H9 (cell line): ENCODE measurements at places on chromosomes 5 and 9.

GRCh38 chr9:68933434-68934328 lies 80.2 kb downstream of the PRKACG start:
- DNase-seq: no peak

DNA sequence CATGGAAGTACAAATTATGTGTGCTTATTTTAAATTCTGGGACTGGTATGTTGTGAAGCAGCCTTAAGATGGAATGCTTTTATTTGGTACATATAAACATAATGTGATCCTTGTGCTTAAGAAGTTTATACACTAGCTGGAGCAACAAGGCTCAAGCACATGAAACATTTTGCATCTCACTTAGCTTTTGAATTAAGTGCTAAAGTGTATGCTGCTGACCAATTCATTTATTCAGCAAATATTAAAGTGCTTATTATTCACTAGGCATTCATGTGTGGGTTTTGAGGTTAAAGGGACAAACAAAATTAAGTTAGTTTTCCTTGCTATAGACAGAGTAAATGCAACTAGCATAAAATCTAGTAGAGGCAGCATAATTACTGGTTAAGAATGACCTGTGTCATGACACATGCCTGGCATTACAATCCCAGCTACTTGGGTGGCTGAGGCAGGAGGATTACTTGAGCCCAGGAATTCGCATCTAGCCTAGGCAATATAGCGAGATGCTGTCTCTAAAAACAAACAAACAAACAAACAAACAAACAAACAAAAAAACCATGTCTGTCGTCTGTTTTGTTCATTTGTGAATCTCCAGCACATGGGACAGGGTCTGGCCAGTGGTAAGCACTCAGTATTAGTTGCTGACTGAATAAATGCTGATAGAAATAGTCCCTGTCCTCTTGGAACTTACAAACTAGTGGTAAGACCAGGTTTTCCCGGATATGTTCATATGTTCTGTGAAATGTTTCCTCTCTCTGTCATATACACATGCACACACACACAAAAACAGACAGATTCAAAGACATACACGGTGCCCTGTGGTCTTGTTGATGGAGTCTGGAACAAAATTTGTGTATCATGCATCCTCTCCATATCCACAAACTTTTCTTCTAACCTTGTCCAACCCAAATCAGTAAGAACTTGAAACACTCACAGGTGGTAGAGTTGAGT lies 41.9 kb upstream of the TNFAIP8 start:
- DNase-seq: no peak

- peak; percentile 83 for DNase-seq
These were observed 20.4 kb upstream of the ZNF354B start for GRCh38 chr5:178839319-178839704.

DNA sequence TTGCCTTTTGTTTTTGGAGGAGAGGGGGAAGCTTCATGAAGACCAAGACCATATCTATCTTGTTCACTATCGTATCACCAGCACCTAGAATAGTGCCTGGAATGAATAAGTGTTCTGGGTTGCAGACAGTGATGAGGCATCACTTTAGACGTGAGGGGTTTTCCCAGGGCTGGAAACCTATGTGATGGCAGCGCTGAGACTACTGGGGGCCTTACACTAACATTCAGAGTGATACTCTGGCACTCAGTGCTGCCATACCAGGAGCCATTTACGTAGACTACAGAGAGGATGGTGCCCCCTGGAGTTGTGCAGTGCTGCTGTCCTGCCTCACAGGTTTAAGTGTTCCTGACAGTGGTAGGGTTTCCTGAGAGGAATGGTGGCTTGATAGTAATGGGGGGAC lies 6.9 kb downstream of the CCL19 start:
- DNase-seq: no peak

GRCh38 chr5:89302102-89302891 lies 419.3 kb upstream of the MEF2C start:
- DNase-seq: no peak

- no peak for DNase-seq
These were observed 135.6 kb downstream of the FOXD1 start for GRCh38 chr5:73312872-73313510.

GRCh38 chr9:36008774-36009300 lies 27.9 kb upstream of the RECK start:
- DNase-seq: peak; percentile 75

DNA sequence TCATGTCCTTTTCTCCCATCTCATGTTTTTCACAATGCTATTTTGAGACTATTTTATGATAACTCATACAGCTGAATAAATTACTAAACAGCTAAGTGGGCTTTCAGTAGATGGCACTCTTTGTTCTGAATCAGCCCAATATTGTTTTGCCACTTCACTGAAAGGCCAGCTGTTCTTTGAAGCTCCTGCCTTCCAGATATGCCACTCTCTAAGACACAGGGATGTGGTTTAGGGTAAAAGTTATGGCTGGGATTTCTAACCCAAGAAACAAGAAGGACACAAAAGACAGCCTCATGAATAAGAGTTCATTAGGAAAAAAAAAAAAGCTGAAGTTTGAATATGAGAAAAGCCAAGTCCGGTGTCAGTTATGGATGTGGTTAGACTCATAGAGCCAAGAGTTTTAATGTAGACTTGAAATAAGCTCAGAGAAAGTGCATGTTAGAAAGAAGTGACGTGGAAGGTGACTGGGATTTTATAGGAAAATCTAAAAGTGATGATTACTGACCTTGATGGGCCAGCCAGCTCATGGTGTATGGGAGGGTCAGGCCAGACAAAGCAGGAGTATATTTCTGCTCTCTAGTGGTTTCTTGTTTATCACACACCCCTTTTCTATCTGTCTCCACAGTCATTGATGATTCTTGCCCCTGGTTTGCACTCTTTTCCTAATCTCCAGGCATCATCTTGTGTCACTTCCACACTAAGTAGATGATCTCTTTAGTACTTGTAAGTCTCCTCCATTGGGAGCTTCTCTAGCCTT lies 488.5 kb downstream of the NR2F1-AS1 start:
- no peak for DNase-seq

GRCh38 chr5:62287237-62287636 lies 18.8 kb upstream of the KIF2A start:
- no peak for DNase-seq

- no peak for DNase-seq
These were observed 134.5 kb downstream of the FRMD3 start for GRCh38 chr9:83403527-83404238.

DNA sequence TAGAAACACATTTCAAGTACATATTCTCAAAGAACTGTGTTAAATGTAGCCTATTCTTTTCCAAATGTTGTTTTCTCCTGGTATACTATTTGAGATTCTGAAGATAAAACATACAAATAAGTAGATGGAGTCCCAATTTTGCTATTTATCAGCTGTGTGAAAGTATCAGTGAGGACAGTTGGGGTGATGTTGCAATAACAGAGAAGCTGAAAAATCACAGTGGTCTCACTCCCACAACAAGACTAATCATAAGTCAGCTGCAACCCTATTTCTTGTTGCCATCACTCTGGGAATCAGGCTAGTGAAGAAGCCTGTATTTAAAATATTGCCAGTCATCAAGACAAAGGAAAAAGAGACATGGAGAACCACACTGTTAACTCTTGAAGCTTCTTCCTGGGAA lies 25.9 kb upstream of the LURAP1L start:
- no peak for DNase-seq

DNA sequence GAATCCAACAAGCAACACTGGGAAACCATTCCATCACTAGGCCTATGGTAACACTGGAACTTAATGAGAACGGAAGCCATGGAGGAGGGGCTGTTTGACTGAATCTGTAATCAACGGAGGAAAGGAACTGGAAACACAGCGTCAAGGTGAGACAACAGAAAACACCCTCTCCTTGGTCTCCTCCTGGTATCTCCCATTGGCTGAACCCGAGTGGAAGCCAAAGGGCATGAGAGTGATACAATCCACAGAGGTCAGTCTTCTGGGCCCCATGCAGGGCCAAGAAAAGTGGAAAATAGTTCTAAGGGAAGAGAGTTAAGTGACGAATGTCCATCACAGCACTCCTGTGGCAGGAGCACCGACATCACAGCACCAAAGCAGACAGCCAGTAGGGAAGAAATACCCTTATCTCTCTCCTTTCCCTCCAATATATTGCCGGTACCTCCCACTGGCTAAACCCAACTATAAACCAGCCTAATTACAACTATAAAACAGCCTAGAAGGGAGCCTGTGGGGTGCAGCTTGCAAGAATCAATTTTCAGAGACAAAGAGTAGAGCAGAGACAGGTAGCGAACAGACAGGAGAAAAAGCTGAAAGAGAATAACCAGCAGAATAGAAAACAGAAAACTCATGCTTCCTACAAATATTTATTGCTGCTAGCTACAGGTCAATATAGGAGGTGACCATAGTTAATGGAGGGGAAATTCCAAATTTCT lies 107.4 kb upstream of the IFNE start:
- DNase-seq: no peak

DNA sequence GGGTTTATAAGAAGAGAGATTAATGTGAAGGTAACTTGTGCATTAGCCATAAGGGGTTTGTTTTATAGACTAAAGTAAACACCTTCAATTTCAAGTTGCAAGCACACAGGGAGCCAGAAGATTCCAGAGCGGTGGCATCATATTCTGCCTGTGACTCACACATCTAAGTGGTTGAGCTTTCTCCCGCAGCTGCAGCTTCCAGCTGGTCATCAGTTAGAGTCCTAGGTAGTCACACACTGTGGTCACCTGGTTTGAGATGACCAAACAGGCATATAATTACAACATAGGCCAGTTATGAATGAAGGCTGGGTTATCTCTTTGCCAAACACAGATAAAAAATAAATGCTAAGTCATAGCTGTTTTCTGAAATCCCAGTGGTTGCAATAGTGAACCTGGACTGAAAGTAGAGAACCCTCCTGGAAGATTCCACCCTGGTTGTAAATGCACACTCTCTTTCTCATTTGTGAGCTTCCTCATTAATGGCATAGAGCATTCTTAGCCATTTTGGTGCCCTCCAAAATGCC lies 171.3 kb downstream of the GDNF start:
- DNase-seq: no peak

DNA sequence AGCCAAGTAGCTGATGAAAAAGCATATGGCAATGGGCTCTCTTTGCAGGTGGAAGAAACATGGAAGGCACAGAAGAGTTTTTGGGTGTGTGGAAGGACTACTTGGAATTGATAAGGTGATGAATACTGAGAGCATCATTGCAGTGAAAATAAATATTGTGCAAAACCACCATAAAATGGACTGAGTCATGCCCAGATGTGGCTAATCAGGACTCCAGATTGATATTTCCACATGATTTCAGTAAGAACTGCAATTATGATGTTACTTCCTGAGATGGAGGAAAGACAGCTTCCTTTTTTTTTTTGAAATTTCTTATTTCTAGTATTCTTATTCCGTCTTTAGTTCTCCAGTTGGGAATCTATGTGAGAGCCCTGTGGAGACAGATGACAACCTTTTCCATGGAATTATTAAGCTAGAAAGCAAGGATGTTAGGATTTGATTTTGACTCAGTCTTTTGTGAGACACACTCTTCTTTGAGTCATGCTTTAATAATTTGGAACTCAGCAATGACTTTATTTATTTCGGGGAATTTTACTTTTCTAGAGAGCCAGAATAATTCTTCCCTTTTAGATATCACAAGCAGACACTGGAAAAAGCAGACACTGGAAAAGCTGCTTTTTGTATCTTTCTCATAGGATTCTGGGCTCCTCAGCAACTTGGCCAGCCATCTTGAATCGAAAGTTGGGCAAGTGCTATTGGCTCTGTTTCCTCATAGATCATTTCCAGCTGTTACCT lies 94.2 kb upstream of the VCAN start:
- no peak for DNase-seq

- DNase-seq: no peak
These were observed 155.5 kb downstream of the PALM2AKAP2 start for GRCh38 chr9:109935406-109936087.

DNA sequence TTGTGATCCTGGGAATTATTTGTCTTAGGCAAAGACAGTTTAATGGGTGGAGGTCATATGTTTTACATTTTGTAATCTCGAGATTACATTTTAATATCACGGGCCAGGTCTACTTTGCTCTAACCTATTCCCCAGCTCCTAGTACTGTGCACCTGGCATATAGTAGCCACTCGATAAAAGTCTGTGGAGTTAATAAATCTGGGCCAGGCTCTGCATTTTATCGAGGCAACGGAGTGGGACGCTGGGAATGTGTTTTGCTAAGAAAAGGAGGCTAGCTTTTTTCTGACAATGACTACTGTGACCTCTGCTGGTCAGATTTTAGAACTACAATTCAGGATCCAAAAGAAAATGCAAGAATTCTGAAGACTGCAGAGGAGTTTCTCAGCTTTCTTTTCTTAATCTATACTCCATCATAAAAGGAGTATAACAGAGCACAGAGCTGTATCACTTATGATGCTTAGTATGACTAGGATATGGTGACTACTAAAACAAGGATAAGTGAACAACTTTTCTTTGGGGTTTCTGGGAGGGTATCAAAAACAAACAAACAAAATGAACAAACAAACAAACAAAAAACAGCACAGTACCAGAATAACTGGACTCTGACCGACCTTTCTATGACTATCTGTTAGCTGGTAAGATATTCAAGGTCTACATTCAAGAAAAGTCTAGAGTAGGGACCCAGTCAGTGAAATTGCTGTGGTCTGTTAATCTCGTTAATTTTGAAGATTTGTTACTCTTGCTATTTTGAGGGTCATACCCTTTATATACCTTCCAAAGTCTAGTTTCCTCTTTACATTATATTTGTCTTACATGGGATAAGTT lies 46.1 kb upstream of the CER1 start:
- no peak for DNase-seq

DNA sequence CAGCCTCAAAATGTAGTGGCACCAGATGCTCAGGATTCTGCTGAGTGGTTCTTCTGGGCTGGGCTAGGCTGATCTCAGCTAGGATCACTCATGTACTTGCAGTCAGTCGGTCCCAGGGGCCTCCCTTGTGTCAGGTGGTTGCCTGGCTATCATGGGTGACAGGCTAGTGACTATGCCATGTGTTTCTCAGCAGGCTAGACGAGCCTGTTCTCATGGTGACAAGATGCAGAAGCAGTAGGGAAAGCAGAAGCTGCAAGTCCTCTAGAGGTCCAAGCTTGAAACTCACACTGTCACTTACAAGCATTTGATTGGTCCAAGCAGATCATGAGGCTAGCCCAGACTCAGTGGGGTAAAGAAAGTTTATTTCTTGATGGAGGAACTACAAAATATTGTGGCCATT lies 15.2 kb upstream of the KCNMB1 start:
- no peak for DNase-seq
